ENCODE measurements at places on chromosomes 6 and 20. TPM values are rescaled to one million over a fixed set of nuclear protein-coding genes. Genes with fewer than 3 reads are reported as not detected.

GRCh38 chr6:86357877-86358276, 579.5 kb upstream of the HTR1E start:
- no peak for ATAC-seq

DNA sequence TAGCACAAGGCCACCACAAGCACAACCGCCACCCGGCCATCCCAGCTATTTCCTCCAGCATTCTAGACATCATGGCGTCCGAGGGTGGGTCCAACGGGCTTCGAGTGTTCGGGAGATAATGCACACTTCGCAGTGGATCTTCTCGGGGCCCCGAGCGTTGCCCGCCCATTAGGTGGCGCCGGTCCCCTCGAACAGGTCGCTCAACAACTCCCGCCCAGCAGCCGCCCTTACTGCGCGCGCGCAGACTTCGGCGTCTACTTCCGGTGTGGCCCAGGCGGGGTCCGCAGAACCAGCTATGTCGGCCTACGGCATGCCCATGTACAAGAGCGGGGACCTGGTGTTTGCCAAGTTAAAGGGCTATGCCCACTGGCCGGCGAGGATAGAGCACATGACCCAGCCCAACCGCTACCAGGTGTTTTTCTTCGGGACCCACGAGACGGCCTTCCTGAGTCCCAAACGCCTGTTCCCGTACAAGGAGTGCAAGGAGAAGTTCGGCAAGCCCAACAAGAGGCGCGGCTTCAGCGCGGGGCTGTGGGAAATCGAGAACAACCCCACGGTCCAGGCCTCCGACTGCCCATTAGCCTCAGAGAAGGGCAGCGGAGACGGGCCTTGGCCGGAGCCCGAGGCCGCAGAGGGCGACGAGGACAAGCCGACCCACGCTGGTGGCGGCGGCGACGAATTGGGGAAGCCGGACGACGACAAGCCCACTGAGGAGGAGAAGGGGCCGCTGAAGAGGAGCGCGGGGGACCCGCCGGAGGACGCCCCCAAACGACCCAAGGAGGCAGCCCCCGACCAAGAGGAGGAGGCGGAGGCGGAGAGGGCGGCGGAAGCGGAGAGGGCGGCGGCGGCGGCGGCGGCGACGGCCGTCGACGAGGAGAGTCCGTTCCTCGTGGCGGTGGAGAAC, at the start of gene HDGFL1:
TSS of gene HDGFL1 (plus strand) at position 286 of the 904 bp plus-strand sequence. CDS start at position 296, 10 bp downstream.
- ATAC-seq, result no peak

DNA sequence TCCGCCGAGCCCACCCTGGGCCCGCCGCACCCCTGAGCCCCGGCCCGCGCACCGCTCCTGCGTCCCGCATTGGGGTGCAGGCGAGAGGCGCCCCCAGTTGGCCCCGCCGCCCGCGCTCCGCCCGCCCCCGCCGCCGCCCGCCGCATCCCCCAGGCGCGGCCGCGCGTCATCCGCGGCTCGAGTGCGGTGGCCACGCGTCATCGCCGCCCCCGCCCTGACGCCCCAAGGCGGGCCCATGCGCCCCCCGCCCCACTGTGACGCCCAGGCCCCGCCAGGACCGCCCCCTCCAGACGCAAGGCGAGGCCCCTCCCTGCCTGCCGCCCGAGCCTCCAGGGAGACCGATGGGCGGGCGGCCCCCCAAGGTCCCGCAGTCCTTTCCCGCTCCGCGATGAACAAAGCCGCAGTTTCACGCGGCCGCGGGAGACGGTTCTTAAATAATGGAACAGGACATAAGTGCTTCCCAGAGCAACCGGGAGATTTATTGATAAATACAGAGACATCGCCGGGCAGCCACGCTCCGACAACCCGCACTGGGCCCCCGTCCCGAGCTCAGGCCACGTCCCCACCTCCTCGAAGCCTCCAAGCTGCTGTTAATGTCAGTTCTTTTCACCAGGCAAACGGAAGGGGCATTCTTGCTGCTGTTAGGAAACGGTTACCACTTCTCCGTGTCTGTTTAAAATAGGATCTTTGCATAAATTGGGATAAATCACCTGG, at the start of gene ANKRD60:
TSS of gene ANKRD60 (minus strand) at position 170 of the 714 bp plus-strand sequence. CDS start at position 170, 0 bp downstream.
- no peak for ATAC-seq

GRCh38 chr6:113694278-113695077, 162.7 kb upstream of the MARCKS start:
- ATAC-seq, result peak; percentile 44

DNA sequence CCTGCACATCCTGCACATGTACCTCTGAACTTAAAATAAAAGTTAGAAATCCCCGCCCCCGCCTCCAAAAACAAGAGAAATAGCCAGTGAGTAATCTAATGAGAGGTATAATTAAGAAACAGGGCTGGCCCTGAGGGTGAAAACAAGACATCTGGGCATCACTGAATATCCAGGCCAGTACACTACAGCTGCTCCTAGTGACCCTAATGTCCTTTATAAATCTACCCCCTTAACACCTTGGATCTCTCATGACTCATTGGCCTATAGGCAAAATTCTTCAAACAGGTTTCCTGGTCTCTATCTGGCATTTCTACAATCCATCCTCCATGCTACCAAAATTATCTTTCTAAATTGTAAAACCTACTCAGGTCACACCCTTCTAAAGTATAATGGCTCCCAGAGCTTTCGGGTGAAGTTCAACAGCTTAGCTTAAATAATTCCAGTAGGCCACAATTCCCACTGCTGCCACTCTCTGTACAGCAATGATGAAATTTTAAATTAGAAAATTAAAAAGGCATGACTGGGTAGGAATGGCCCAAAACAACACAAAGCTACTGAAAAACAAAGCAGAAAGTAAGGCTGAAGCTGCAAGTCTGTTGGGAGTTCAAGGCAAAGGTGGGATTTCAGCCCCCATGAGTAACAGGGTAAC, 260.9 kb downstream of the GMDS start:
- ATAC-seq, result no peak

DNA sequence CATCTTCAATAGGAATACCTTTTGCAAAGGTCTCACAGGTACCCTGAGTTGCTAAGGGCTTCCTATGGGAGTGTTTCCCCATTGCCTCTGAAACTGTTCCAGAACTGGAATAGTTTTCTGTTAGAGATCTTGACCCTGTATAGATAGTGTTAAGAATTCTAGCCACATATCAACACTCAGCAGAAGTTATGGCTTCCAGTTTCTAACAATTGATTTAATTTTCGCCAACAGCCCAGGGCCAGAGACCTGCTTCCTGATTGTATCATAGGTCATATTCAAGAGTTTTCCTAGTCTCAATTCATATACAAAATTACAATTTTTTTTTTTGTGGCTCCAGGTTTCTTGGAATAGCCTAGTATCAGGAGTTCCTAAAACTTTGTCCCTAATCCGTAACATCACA, 61.0 kb downstream of the PXDC1 start:
- ATAC-seq, result no peak

DNA sequence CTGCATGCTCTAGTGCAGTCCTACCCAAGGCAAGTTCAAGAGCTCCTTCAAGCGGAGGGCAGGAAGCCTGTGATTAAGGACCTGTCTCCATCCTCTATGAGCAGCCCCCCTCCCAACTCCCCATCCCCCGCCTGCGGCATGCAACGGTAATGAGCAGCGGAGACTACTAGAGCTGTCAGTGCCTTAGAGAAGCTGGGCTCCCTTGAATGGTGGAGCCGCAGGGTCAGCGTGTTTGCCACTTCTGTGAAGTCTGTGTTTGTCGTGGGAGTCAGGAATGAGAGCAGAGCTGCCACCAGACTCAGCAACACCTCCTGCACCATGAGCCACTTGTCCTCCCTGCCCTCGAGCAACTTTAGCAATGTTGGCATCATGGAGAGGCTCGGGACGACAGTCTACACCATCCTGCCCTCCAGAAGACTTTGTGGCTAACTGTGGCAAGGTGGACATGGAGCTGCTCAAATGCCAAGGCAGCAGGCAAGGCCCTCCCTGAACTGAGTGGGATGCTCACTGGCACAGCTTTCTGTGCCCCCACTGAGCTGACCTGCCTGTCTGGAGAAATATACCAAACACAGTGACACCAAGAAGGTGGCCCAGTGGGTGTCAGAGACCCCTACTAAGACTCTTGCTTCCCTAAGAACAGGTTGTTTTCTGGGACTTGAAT, 23.8 kb upstream of the SYNDIG1 start:
- ATAC-seq, result no peak

DNA sequence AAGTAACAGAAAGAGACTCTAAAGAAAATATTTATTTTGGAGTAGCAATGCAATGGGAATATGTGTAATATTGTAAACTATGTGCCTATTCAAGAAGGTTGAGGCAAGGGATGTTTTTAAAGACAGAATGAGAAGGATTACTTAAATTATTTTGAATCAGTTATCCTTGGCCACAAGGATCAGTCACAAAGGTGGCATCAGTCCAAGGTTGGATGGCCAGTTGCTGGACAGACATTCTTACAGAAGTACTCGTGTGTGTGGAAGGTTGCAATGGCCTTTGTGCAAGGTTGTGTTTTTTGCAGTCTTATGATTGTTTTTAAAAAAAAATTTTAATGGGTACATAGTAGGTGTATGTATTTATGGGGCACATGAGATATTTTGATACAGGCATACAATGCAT, 2.0 kb downstream of the QRSL1 start:
- no peak for ATAC-seq

DNA sequence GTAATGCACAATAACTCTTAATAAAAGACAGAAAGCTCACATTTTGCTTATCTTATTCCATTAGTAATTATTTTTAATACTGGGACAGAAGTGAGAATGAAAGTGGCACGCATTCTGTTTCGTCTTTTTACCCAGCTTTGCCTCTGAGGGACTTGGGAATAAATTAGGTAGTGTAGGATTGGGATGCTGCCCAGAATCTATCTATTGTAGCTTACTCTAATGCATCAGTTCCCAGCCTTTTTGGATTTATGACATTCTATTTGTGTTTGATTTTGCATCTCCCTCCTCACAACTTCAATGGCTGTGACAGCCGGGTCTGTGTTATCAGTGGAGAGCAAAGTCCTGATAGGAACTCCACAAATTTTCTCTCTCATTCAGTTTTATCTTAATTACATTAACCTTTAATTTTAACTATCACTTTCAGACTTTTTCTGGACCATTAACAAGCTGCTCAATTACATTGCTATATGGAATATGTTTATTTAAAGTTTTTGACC, 62.9 kb upstream of the TULP4 start:
- ATAC-seq, result no peak

- no peak for ATAC-seq
These were observed 636.5 kb upstream of the PTCHD4 start for GRCh38 chr6:48747471-48747870.

DNA sequence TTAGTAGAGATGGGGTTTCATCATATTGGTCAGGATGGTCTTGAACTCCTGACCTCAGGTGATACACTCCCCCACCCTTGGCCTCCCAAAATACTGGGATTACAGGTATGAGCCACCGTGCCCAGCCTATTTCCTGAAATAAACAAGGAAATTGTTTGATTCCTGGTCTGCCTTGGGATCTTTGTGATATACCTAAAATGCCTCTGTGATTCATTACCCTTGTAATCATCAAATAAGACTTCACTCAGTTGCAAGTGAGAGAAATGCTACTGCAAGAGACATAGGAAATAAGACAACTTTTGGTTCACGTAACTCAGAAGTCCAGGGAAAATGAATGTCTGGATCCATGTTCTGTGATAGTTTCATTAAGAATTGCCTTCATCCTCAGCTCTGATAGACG, 173.2 kb upstream of the MARCKS start:
- ATAC-seq, result peak; percentile 57

GRCh38 chr20:15922556-15922955, 650.7 kb downstream of the KIF16B start:
- ATAC-seq, result no peak

DNA sequence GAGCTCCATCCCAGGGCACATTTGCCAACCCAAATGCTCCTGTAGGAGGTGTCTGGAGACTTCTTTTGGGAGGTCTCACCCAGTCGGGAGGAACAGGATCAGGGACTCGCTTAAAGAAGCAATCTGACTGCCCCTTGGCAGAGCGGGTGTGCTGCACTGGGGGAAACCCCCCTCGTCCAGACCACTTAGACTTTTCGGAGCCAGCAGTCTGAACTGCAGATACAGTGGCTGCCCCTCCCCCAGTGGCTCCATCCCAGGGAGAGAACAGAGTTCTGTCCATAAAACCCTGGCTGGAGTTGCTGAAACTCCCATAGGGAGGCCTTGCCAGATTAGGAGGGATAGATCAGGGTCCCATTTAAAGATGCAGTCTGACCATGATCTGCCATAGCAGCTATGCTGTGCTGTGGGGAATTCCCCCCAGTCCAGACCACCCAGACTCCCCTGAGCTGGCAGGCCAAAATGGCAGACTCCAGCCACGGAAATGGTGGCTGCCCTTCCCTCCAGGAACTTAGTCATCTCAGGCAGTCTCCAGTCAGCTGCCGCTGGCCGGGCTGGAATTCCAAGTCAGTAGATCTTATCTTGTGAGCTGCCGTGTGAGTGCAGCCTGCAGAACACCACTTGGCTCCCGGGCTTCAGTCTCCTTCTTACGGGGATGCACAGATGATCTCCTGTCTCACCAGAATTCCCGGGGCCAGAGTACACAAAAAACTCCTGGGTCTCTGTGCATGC, 278.1 kb upstream of the SASH1 start:
- no peak for ATAC-seq

DNA sequence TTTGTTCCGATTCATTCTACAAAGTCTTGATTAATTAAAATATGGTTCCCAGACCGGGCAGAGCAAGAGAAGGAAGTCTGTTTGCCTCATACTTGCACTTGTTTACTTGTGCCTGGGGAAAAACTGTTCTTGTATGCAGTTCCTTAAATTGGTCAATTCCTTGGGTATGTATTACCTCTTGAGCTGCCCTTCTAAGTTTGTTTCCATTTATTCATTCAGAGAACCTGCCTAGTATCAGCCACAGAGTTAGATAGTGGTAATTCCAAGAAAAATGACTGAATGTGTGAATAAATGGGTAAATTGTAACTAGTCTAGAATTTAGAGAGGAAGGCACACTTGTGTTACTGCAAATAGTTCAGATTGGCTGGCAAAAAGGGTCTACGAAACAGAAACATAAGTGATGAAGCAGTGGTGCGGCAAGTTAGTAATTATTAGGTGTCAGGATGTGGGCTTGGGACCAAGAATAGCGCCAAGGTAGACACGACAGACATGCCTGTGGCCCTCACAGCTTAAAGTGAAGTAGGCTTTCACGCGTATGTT, 525 bp upstream of the MAK start:
- peak; percentile 22 for ATAC-seq

GRCh38 chr20:45402946-45403345, 5.1 kb upstream of the DBNDD2 start:
- no peak for ATAC-seq

DNA sequence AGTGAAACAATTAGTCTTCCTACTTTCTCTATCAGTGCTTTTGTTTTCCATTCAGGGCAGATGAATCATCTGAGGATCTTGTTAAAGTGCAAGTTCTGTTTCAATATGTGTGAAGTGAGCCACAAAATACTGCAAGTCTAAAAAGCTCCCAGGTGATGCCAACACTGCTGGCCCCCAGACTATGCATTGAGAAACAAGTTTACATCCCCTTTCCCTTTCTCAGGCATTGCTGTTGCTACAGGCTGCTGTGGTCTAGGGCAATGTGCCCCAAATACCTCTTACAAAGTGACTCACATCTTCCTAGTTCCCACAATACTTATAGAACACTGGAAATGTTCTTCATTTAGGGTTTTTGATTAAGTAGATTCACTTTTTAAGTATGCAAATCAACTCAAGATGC, 31.8 kb downstream of the ABRACL start:
- ATAC-seq, result no peak

GRCh38 chr6:36301085-36301658, 31.3 kb downstream of the PNPLA1 start:
- no peak for ATAC-seq

ANKRD66 gene
- not detected for total RNA-seq

BMP6 gene
- 0.60 TPM for total RNA-seq

ADISSP gene
- total RNA-seq, result 29.1 TPM

TFAP2C gene
- total RNA-seq, result 30.8 TPM

TTLL9 gene
- total RNA-seq, result 0.16 TPM

RCAN2 gene
- 1.00 TPM for total RNA-seq

KCNK17 gene
- 0.12 TPM for total RNA-seq

SLC44A4 gene
- 2.9 TPM for total RNA-seq

AGPAT4 gene
- 9.6 TPM for total RNA-seq

NDUFAF5 gene
- 17.7 TPM for total RNA-seq

OR12D3 gene
- not detected for total RNA-seq
